Thymus (tissue), 14 donors: ENCODE measurements at places on chromosomes 12 and 14. TPM values are rescaled to one million over a fixed set of nuclear protein-coding genes. Genes with fewer than 3 reads are reported as not detected.

- no peak for DNase-seq
Measured at GRCh38 chr14:51369814-51370213, 129.8 kb downstream of the TMX1 start.

DNA sequence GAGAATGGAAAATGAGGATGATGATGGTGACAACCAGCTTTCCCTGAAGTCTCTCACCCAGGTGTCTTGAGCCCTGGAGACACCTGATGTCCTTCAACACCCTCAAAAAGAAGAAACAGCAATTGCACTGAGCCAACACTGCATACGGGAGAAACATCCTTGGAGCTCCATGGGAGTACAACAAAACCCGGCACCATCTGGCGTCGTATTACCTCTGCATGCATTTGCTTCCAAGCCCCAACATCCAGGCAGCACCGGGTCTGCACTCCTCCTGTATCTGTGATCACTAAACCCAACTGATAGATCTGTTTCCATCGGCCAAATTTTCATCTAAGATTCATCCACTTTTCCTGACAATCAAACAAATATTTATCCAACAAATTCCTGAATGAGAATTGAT, 249.9 kb downstream of the DPF3 start:
- no peak for DNase-seq

LTB4R gene
- polyA plus RNA-seq = 73.3 TPM

- no peak for DNase-seq
Measured at GRCh38 chr12:30925607-30926242, 823 bp upstream of the TSPAN11 start.

SLC15A4 gene
- 24.7 TPM for polyA plus RNA-seq
